ENCODE measurements at places on chromosomes 1 and 21.

GRCh38 chr1:938088-938683 is 14.5 kb downstream of the SAMD11 start:
- no peak for DNase-seq

DNA sequence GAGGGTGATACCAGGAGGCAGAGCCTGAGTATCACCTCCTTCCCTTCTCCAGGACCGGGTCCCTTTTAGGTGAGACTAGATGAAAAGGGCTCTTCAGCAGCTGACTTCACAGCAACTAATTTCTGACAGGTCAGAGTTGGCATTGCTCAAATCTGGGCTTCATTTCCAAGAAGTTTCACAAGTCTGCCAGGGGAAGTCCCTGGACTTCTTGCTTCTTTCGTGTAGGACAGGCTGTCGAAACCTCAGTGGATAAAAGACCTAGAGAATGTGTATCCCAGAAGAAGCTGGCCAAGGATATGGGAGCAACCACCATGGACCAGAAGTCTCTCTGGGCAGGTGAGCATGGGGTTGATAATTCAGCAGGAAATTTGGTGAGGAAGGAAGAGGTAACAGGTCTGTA is at the start of gene CHI3L2:
Gene CHI3L2, plus strand, starts transcription at position 280 of the 400 bp plus-strand sequence. Its CDS starts 17 bp downstream, at position 297.
- DNase-seq: no peak

- DNase-seq: no peak
These were observed 64.8 kb upstream of the ATP1A1 start for GRCh38 chr1:116308276-116308675.

- DNase-seq: no peak
These were observed 467.8 kb downstream of the CAMTA1 start for GRCh38 chr1:7253118-7253480.

GRCh38 chr1:9322661-9323244 is 30.1 kb downstream of the SPSB1 start:
- DNase-seq: no peak

- no peak for DNase-seq
These were observed 8.7 kb downstream of the SYNJ1 start for GRCh38 chr21:32719085-32719484.

Data from CD8-positive, alpha-beta T cell (primary cell).